ENCODE measurements at places on chromosomes 7 and 10.

- DNase-seq = no peak
Measured at GRCh38 chr7:116393654-116394053, 105.9 kb upstream of the CAV2 start.

- peak; percentile 42 for DNase-seq
Measured at GRCh38 chr7:5532536-5533335, 109.1 kb upstream of the TNRC18 start.

GRCh38 chr7:55048221-55048859 lies 29.5 kb downstream of the EGFR start:
- no peak for DNase-seq

DNA sequence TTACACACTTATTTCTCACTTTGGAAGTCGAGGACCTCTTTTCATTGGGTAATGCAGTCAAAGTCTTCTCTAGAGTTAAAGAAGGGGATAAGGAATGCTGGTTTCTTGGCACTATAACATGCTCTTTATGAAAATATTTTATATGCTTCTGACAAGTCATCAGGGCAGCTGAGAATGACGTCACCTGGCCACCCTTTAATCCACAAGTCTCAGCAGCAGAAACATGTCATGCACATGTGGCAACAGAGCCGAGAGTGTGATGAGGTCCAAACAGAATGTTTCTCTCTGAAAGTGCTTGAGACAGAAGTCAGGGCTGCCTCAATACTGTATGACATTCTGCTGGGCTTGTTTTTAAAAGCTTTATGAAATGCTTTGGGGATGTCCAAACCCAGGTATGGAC lies 63.5 kb upstream of the C10orf90 start:
- peak; percentile 65 for DNase-seq

- peak; percentile 54 for DNase-seq
Measured at GRCh38 chr10:2979306-2979705, 88.0 kb upstream of the PFKP start.

DNA sequence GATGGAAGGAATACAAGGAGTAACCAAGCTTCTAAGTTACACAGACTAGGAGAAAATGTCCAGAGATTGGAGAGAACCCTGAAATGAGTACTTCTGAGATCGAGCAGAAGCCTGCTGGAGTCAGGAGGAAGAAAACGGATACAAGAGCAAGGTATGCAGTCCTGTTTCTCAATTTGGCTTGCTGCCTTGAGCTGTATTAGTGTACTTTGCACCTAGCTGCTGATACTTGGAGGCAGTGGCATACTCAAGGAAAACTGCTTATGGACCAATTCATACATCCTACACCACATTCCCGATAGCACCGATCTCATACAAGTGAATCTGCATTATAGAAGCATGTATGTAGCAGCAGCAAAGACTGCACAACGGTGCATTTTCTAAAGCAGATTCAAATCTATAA lies 14.4 kb downstream of the PIP4K2A start:
- DNase-seq = no peak

GRCh38 chr10:86149257-86149656 lies 217.3 kb downstream of the GRID1 start:
- DNase-seq = no peak

DNA sequence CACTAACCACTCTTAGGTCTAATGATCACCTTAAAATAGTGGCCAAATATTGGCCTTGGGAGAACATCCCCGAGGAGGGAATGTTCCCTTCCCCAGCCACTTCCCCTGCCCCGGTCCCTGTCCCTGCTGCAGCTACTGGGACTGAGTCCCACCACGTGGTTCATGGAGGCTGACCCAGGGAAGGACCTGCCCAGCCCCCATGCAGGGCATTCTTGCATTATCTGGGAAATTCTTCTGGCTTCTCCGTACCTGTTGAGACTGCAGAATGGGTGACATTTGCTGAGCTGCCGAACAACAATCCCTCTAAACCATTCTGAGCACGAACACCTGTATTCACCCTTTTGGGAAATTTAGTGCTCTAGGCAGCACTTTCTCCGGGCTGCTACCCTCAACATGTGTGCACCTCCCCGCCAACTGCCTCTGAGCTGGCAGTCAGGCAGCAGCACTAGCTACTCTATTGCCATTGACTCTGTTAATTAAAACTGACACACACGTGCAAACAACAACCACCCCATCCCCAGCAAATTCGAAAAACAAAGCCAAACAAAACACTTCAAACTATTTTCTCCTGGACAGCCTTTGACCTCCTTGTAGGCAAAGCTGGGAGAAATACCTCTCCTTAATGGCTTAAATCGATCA lies 567.4 kb upstream of the MKI67 start:
- no peak for DNase-seq

GRCh38 chr10:13225601-13226000 lies 8.6 kb downstream of the UCMA start:
- DNase-seq = no peak

DNA sequence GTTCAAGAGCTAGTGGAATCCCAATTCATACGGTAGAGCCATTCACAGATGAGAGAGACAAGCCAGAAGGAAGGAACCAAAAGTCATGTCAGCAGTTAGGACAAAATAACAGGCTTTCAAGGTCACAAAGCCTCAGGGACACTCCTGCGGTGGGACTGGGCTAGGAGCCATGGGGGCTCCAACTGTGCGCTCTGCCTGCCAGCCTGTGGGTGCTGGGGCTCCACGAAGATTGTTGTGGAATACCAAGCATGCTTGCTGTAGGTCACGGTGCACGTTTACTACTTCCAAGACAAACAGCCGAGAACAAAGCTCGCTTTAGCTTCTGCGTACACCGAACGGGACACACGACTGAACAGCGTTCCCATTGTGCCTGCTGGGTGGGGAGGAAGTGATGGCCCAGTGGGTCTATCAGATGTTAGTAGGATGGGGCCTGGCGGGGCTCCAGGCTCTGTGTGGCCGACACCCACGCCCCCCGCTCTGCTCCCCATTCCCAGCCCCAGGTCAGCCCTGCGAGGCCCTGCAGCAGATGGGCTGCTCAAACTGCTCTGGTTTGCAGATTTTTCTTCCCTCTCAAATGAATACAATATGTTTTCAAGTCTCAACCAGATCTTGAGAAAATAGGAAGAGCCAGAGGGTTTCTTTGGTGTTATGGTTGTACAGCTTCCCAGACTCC lies 158.9 kb downstream of the EGFR start:
- DNase-seq = no peak

DNA sequence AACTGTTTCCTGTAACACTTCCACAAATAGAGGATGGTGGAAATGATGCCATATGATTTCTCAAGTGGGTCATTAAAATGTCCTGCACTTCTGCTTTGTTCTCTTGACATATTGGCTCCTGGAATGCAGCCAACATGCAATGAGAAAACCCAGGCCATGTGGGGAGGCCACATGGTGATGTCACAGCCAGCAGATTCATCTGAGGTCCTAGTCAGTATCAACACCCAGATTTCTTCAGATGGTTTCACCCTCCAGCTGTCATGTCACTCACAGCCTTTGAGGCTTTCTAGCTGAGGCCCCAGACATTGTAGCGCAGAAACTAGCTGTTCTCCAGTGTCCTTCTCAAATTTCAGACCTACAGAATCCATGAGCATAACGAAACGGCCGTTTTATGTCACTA lies 102.3 kb upstream of the NUPR2 start:
- DNase-seq = no peak

GRCh38 chr10:118207470-118208007 lies 134.6 kb downstream of the FAM204A start:
- no peak for DNase-seq

DNA sequence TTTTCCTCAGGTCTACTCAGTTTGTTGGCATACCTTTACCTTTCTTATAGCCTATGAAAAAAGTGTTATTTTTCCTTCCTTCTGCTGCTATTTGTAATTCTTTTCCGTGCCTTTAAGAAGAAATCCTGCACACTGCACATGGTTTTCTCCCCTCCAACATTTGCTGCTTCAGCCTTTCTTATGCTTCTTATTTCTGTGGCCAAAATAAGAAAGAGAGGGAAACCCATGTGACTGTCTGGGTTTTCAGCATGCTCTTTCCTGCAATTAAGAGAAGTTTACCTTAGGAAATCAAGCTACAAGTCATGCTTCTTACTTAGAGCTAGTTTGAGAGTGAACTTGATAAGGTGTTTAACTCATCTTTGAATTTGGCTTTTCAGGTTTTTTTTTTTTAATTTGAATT lies 11.0 kb downstream of the TBC1D12 start:
- DNase-seq = no peak

DNA sequence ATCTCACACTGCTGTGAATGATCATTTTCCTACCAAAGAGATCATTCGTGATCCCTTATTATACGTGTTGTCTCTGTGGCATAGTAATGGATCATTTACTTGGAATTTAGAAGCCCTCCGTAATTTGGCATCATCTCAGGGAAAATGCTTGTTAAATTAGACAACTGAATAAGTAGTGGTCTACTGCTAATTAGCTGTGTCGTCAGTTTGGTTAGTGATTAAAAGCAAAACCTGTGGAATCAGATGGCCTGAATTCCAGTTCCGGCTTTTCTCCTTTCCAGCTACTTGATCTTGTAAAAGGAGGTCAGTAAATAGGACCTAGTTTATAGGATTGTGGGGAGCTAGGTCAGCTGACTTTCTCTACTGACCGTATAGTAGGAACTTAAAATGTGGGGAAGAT lies 65.6 kb downstream of the RBM33 start:
- no peak for DNase-seq

GRCh38 chr7:158842486-158842885 lies 13.2 kb upstream of the ESYT2 start:
- no peak for DNase-seq

DNA sequence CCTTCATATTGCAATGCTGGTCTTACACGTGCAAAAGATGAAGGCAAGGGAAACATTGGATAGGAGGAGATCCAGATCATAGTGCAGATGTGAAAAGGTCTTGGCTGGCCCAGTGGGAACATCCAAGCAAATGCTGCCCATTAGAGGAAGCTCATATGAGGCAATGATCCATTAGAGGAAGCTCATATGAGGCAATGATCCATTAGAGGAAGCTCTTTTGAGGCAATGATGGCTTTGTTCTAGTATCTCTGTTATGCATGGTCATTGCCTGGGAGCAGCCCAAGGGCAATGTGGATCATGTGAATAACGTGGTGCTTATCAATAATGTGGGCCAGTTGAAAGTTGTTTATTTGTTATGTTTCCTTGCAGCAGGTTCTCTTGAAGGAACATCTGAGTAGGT lies 37.8 kb downstream of the STEAP4 start:
- DNase-seq = no peak

- DNase-seq = no peak
Measured at GRCh38 chr7:90923541-90923997, 327.4 kb downstream of the CDK14 start.

DNA sequence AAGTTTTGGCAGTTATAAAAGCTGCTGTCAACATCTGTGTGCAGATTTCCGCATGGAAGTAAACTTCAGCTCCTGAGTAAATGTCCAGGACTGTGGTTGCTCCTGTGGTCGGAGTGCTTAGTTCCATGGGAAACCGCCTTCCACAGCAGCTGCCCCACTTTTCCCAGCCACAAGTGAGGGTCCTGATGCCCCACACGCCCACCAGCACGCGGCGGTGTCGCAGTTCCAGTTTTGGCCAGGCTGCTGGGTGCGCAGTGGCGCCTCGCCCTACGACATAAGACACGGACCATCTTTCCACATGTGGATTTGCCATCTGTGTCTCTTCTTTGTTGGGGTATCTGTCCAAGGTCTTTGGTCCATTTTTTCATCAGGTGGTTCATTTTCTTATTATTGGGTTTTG lies 167.1 kb downstream of the DIP2C start:
- no peak for DNase-seq

DNA sequence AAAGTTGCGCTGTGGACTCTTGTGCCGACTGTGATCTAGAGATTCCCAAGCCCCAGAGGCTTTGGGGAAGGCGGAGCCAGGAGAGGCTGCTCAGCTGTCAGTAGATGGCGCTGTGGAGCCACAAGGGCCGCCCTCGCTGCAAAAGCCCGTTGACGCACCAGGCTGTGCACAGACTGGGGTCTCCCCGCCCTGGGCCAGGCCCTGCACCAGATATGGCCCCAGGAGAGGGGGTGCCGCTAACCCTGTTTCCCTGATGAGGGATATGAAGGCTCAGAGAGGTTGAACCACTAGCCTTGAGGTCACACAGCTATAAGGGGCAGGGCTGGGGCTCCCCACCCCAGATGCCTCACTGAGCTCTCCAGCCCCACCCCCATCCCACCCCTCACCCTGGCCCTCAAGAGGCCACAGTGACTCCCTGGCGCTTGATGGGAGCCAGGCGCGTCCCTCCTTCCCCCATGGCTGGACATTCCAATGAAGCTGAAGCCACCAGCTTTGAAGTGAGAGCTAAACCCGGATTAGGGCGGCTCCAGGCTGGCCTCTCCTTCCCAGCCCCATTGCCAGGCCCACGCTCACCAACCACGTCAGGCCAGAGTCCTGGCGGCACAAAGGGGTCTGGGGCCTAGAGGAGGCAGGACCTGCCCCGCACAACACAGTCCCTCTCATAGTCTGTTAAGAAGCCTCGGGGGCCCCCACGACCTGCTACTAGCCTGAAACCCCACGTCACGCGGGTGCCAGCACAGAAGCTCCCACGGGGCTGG lies 26.4 kb downstream of the MYL10 start:
- DNase-seq = peak; percentile 81

GRCh38 chr10:93352638-93353383 lies 129.3 kb downstream of the MYOF start:
- DNase-seq = peak; percentile 56

DNA sequence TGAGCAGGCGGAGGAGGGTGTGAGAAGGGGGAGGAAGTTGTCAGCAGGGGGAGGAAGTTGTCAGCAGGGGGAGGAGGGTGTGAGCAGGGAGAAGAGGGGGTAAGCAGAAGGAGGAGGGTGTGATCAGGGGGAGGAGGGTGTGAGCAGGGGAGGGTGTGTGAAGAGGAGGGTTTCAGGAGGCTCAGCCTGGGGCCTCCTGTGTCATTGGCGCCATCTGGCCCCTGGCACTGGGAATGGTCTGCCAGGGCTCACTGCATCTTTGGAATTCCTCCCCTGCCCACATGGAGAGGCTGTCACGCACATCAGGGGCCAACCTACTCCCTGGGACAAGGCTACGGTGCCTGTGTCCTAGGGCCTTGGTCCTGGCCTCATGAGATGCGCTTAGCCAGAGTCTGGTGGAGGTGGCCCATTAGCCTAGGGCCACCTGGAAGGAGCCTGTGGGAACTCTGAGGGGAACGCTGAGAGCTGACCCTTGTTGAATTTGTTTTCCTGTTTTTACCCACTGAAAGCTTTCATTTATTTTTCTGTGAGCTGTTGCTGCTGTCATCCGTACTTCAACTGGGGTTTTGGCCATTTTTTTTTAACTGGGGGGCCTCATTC lies 18.0 kb downstream of the CAMK2B start:
- DNase-seq = peak; percentile 63
